Activated CD4-positive, CD25-positive, alpha-beta regulatory T cell (primary cell): ENCODE measurements at places on chromosomes 7 and 10.
A peak's percentile ranks its signal among the peaks of the same experiment; 100 is the strongest.

DNA sequence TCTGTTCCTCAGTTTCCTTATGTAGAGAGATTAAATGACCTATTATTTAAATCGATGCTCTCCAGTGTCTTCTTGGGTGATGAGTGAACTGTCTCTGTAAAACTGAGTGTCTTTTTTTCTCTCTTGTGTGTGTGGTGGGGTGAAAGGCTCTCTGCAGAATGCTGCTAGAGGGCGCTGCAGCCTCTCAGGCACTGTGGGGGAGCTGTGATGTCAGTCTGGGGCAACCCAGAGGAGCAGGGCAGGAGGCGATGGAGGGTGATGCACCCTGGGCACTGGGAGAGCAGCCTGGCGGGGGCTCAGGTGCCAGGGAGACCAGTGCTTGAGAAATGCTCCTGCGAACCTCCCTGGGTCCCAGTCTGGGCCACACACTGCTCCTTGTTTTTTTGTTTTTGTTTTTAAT lies 110.1 kb upstream of the POM121L12 start:
- no peak for DNase-seq

GRCh38 chr10:20887706-20888555 lies 9.2 kb downstream of the NEBL start:
- DNase-seq = no peak

- no peak for DNase-seq
Measured at GRCh38 chr10:114766470-114766869, 55.1 kb upstream of the FHIP2A start.

- DNase-seq = no peak
Measured at GRCh38 chr7:67484244-67484751, 487.7 kb downstream of the TYW1 start.

GRCh38 chr10:35638101-35638500 lies 4.0 kb downstream of the FZD8 start:
- no peak for DNase-seq

GRCh38 chr7:119397156-119397555 lies 875.8 kb upstream of the KCND2 start:
- no peak for DNase-seq

GRCh38 chr10:80729896-80730295 lies 192.2 kb downstream of the SH2D4B start:
- DNase-seq = no peak

DNA sequence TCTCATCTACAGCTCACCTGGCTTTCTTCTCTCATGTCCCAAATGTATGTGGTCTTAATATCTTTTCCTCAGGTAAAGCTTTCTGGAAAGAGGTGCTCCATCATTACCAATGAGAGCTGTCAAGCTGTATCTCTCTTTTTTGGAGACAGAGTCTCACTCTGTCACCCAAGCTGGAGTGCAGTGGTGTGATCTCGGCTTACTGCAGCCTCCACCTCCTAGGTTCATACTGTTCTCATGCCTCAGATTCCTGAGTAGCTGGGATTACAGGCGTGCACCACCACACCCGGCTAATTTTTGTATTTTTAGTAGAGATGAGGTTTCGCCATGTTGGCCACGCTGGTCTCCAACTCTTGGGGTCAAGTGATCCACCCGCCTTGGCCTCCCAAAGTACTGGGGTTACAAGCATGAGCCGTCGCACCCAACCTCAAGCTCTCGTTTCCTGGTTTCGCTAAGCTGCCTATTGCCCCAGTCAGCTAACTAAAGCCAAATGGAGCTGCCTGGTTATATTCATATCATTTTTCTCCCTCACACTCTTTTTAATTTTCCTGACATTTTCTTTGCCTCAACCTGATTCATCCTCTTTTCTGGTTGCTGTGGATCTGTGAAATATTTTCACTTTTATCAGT lies 60.5 kb downstream of the SUFU start:
- no peak for DNase-seq

- DNase-seq = no peak
Measured at GRCh38 chr10:59285073-59285472, 77.3 kb downstream of the FAM13C start.

DNA sequence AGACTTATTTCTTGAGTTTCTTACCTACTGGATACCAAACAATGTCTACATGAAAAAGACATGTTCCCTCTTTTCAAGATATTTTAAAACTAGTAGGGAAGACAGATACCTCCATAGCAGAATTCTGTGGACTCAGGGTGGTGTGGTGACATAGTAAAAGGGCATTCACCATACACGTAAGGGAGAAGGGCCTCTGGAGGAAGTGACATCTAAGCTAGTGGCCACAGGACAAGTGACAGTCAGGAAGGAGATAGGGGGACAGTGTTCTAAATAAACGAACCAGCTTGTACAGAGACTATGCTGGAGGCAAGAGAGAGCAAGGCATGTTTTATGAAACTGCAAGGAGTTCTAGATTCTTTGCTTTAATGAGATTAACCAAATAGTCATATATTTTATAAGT lies 321.7 kb upstream of the LRGUK start:
- no peak for DNase-seq

GRCh38 chr10:100006243-100006886 lies 3.4 kb downstream of the DNMBP start:
- DNase-seq = no peak

GRCh38 chr7:151917791-151918509 lies 38.3 kb upstream of the GALNTL5 start:
- DNase-seq = no peak

DNA sequence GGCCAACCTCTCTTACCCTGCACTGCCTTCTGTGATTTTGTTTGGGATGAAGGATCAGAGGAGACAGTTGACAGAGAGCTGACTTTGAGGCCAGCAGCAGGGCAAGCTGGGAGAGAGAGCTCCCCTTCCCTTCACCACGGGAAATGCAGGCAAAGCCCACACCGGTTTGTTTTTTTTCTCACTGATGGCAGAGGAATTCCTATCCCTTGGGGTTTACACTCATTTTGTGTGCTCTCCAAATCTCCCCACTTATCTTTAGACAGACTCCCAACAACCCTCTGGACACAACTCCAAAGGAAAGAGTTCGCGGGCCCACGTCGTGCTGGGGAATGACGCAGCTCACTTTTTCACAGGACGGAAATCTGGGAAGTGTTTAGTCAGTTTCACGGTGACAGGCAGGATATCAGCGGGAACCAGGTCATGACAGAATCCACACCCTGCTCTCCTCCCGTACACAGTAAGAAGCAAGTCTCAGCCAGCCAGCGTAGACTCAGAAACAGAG lies 68.3 kb upstream of the FAM171A1 start:
- no peak for DNase-seq

DNA sequence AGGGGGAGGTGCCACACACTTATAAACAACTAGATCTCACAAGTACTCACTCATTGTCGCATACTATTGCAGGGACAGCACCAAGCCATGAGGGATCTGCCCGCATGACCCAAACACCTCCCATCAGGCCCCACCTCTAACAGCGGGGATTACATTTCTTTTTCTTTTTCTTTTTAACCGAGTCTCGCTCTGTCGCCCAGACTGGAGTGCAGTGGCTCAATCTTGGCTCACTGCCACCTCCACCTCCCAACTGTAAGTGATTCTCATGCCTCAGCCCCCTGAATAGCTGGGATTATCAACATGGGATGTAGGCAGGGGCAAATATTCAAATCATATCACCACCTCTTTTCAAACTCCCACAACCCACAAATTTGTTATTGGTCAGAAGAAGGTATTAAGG lies 76.7 kb downstream of the SKAP2 start:
- no peak for DNase-seq

- no peak for DNase-seq
Measured at GRCh38 chr7:75867390-75867717, 11.5 kb upstream of the RHBDD2 start.

- DNase-seq = no peak
Measured at GRCh38 chr7:109582211-109582610, 1012.5 kb downstream of the DNAJB9 start.

GRCh38 chr7:74106846-74107245 lies 23.2 kb downstream of the LIMK1 start:
- no peak for DNase-seq

DNA sequence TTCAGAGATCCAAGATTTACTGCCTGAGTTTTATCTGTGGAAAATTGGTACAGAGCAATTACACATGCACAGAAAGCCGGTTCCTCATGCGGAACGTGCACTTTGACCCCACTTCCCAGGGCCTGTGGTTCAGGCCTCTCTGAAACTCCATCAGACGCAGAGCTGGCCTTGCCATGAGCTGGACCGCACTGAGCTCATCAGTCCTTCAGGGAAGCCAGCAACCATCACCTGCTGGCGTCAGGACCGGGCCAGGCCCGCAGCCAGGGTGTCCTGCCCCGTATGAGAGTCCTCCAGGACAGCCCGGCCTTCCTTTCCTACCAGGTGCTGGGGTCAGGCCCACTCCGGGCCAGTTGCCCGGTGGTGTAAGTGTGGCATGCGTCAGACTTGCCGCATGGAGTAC lies 446.5 kb upstream of the FOXK1 start:
- DNase-seq = no peak

DNA sequence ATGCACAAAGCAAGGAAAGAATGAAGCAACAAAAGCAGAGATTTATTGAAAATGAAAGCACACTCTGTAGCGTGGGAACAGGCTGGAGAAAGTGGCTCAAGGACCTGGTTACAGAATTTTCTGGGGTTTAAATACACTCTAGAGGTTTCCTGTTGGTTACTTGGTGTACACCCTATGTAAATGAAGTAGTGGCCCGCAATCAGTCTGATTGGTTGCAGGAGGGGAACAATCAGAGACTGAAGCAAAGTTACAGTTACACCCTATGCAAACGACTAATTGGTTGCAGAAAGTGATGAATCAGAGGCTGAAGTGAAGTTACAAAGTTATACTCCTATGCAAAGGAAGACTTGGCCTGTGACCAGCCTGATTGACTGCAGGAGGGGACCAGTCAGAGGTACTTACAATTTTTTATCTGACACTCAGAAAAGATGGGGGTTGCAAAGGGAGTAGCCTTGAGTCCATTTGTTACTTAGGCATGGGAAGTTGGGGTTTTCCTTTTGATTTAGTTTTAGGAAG lies 3.6 kb upstream of the MTPN start:
- peak; percentile 19 for DNase-seq

DNA sequence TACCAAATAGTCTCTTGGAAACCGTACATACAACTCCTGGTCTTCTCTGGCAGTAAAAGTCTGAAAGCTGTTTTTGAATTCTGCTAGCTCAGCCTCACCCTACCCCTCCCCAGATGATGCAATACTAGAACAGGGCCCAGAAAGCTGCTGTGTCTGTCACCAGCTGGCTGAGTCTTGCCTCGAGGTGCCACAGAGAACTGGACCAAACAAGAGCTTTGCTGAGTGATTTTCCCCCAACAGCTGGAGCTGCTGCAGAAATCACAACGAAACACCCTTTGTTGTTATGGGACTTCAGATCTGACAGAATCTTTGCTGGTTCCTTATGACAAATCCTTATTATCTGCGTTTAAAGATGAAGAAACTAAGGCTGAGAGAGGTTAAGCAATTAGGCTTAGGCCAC lies 134.1 kb downstream of the SPAG6 start:
- DNase-seq = no peak

DNA sequence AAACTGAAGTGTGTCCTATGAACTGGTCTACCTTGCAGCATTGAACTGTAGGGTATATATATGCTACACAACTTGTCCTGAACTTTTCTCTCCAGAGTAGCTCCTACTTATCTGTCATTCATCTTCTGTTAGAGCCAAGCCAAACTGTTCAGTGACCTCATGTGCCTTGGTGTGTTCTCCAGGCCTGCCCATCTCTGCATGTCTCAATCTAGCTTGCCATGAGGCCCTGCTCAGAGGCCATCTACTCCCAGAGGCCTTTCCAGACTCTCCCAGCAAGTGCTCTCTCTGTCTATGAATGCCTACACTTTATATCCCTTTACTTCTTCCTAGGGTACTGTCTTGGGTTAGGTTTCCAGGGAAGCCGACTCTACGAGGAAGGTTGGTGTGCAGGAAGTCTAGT lies 99.8 kb upstream of the MTPN start:
- no peak for DNase-seq

DNA sequence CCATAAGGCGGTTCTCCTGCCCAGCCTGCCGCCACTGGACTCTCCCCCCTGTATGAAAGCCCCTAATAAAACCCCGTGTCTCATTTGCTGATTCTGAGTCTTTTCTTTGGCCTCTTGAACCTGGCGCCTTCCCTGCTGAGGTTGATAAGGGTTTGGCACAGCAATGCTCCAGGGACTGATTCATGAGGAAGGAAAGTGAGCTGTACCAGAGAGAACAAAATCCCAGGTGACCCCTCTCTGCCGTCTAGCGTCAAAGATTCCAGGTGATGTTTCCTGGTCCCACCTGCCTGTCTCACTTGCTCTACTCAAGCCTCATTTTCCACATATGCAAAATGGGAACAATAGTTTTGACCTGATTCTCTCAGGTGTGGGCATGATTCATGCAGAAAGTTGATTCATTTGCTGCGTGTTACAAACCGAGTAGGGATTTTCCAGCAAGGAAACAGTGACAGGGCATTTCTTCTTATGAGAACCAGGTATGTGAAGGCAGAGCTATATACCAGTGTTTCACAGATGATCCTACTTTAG lies 730.6 kb upstream of the IGFBP3 start:
- DNase-seq = no peak

DNA sequence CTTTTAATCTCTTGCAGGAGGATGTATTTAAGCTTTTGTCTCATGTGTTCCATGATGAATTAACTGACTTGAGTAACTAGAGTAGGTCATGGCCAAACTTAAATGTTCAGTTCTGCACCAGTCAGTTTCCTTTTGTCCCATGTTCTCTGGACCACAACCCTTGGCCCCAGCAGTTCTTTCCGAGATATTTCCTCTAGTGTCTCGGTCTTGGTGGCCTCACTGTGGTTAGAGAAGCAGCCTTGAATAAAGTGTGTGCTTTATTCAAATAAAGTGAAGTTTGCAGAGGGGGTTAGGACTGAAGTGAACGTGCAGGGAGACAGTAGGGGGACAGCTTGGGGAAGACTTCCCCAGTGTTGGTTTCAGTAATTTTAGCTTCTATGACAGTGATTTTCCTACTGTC lies 9.3 kb downstream of the ZNF212 start:
- DNase-seq = no peak

DNA sequence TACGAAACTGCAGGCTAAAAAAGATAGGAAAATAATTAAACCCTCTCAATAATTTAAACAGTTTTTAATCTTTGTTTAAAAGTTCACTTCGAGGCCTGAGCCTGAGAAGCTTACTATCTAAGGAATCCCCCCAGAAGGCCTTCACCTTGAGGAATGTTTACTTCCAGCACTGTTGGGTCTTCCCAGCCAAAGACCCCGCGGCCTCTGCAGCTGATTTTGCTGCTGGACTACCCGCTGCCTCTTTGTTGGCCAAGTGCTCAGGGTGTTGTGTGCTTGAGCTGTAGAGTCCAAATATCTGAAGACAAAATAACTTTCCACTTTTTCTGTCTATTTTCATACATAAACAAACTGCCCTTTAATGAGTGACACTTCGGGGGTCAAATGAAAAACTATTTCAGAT lies 292.7 kb downstream of the GLRX3 start:
- DNase-seq = no peak
